ENCODE measurements at places on chromosomes 3 and 15. TPM values are rescaled to one million over a fixed set of nuclear protein-coding genes. Genes with fewer than 3 reads are reported as not detected.

- no peak for DNase-seq
Measured at GRCh38 chr15:25401501-25401900, 37.3 kb downstream of the UBE3A start.

DNA sequence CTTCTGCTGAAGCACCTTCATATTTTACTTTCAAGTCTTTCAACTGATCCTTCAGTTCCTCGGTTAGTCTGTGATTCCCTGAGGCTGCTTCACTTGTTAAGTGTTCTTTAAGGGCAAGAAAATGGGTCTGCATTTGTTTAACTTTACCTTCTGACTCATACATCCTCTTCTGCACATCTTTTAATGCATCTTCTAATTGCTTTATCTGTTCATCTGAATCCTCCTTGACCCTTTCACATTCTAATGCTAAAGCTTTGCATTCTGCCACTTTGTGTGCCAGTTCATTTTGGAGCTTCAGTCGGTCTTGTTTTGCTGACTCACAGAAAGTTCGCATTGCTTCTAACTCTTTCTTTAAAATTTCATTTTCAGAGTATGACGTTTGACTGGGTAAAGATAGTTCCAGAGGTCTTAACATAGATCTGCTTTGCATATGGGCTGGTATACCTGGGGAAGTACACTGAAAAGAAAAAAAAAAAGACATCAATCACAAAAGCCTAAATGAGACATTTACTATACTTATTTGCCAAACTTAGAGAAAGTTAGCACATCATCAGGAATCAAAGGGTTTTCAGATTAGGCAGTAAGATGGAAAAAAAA lies 94.3 kb downstream of the UACA start:
- no peak for DNase-seq

DNA sequence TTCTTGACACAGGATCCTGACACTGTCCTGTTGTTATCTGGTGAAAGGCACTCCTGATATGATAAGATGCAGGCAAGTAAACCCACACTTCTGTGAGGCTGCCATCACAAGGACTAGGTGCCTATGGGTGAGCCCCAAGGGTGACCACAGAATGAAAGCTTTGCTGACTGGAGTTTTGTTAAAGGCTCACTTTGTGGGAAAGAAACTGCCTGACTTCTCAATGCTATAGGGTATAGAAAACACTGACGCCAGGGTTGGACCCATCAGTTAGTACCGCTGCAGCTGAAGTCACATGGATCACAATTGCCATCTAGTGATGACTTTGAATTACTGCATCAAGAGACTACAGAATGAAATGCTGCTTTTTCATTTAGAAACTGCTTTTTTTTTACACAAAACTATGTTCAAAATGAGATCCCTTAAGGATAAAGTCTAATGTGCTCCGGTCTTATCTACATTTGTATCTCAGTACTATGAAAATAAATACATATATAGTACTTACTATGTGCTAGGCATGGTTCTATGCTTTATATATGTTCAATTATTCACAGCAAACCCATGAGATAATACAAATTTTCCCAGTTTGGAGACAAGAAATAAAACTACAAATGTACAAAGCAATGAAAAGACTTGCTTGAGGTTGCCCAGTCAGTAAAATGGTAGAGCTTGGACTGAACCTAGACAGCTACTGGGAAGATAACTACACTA lies 64.2 kb upstream of the CMSS1 start:
- DNase-seq, result no peak

DNA sequence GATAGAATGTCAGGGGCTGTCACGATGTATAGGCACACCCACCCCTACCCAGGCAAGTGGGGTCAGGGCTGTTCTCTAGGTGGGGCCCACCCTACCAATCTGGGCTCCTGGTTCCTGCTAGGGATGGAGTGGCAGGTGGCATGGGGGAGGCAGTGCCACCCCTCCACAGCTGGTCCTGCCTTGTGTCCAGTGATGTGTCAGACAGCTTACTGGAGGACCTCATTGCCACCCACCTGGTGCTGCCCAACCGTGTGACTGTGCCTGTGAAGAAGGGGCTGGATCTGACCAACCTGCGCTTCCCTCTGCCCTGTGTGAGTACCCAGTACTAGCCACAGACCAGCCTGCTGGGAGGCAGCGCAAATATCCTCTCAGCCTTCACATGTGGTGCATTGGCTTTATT lies 27.5 kb downstream of the ESYT3 start:
- DNase-seq, result no peak

DNA sequence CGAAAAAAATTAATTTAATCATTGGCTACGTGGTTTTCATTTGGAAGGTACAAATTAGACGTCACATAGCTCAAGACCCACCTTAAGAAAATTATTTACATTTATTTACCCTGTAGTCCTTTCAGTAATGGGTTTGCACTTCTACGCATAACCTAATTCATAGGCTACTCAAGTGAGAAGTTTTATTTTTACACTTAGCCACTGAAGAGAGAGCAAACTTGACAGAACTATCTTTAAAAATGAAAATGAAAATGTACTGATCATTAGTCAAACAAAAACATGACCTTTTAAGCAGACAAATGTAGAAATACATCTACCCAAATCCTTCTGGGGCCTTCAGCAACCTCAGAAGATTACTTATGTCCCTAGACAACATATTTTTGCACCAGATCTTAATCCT lies 269.4 kb upstream of the TTC14 start:
- DNase-seq, result no peak

DNA sequence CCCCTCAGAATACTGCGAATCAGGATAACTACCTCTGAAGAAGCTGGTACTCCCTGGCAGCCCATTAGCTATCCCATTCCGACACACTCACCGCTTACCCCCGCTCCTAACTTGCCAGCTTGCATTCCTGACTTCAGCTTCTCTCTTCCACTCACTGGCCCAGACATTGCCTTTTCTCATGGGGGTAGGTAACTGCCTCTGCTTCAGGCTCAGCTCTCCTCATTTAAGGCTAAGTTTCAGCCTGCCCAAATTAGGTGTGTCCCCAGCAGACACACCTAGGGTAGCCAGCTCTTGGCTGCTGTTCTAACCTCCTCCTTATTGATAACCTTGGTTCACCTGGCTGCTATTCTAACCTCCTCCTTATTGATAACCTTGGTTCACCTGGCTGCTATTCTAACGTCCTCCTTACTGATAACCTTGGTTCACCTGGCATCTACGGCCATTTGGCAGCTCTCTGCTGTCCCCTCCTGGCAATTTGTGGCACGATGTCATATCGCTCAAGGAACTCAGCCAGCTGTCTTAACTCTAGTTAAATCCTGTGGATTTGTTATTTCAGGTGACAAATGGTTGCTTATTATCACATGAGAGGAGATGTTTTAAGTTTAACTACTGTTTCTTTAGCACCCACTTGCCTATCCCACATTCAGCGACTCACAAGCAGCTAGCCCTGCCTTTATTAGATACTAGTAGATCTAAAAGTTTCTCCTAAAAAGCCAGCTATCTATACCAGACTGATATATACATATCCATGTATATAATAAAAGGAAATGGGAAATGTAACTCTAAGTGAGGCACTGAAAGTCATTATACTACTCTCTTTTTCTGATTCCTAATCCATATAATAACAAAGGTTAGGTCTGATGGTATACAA lies 106.5 kb upstream of the ACP3 start:
- no peak for DNase-seq

DNA sequence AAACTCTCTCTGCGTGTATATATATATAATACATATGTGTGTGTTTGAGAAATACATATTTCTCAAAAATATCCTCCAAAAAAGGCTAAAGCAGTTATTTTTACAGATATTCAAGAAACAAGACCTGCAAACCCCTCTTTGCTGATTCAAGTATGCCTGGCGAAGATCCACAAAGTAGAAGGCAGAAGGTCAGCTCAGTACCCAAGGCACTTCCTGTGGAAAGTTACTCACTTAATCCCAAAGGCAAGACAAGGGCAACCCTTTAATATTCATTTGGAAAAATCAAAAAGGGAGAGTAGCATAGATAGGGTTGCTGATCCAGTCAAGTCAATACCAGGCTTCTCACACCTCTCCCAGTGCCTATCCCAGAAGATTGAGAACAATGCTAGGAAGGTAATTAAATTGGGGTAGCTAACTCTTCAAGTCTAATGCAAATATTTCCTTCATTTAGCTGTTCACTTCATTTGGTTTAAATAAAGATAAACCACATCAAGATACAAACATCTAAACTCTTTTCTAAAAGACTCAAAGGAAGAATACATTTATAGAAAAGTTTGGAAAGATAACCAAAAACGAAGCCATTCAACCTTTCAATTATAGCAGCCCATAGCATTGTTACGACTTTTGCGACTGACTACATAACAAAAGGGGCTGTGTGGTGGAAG lies 7.2 kb downstream of the COX17 start:
- no peak for DNase-seq

DNA sequence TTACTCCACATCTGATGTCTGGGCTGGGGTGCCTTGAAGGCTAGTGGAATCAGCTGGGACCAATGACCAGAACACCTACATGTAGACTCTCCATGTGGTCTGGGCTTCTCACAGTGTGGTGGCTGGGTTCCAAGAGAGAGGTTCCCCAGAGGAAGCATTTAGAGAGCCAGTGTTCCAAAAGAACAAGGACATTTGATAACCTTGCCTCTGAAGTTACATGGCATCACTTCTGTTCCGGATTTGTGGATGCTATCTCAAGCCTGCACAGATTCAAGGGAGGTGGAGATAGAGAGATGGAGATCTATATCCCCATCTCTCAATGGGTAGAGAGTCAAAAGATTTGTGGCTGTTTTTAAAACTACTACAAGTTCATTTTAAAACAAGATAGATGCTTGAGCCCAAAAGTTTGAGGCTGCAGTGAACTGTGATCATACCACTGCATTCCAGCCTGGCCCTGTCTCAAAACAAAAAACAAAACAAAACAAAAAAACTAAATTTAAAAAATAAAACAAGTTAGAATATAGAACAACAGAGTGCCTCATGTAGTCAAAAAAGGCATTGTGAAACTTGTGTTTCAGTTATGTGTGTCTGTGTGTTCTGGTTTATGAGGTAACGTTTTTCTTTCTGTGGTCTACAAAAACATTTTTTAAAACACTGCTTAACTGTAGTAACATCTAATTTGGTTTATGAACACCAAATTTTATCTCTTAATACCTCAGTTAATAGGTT lies 44.8 kb downstream of the PDE8A start:
- no peak for DNase-seq

DNA sequence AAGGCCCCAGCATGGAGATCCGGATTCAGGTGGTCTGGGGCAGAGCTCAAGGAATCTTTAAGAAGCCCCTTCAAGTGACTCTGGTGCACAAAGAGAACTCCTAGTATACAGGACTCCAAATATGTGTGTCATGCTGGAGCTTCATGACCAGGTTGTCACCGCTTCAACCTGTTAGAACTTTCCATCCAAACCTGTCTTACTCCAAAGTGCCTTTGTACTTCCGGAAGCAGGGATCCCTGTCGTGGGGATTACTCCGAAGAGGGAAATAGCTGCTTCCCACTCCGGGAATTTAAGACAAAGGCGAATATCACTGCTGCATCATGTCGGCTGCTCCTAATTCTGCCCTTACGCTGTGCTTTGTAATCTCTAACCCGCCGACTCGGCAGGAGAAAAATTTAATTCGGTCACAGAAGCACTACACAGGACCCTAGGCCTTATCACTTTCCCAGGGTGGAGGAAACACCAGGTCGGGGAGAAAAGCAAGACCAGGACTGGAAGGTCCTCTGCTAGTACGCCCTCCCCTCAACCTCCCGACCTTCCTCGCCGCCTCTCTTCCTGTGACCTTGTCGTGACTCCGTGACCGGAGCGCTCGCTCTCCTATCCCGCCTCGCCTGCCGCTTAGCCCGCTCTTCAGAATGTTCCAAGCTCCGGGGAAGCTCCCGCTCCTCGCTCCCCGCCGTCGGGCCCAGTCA lies 730 bp downstream of the HIGD1A start:
- DNase-seq, result peak; percentile 2

DNA sequence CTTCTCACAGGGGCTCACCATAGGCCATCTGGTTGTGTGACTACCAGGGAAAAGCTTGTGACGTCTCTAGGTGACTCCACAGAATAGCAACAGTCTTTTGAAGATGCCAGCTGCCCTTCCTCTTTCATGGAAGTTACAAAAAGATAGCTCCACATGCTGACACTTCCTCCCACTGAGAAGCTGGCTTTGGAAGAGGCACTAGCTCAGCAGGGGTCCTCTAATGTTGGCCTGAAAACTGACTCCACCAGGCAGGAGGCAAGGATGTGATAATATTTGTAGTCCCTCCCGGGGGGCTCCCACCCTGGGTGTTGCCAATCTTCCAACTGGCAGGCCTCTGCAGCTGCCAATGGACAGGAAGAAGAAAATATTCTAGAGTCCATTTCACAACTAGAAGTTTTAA lies 343.5 kb downstream of the NEK10 start:
- DNase-seq, result no peak

DNA sequence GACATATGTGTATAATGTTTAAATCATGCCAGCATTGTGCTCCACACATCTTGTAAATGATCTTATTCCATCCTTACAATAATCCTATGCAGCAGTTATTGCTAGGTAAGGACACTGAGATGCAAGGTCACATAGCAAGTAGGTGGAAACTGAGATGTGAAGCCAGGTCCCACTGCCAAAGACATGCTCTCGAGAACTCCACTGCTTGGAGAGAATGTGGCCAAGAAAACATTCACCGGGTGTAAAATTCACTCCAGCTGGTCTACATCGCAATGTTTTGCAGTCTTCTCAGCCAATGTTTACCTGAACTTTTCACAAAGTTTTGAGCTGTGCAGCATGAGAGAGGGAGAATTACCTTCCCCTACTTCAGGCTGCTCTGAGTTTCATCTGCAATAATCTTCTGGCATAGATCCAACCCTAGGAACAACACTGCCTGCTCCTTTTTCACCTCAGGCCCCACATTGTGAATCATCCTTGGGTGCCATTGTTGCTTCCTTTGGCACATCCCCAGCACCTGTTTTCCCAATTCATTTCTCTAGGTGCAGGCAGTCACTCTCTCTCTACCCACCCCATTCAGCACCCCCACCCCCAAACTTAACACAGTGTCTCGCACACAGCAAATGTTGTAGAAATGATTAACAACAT lies 53.5 kb upstream of the PRTG start:
- DNase-seq, result no peak

DNA sequence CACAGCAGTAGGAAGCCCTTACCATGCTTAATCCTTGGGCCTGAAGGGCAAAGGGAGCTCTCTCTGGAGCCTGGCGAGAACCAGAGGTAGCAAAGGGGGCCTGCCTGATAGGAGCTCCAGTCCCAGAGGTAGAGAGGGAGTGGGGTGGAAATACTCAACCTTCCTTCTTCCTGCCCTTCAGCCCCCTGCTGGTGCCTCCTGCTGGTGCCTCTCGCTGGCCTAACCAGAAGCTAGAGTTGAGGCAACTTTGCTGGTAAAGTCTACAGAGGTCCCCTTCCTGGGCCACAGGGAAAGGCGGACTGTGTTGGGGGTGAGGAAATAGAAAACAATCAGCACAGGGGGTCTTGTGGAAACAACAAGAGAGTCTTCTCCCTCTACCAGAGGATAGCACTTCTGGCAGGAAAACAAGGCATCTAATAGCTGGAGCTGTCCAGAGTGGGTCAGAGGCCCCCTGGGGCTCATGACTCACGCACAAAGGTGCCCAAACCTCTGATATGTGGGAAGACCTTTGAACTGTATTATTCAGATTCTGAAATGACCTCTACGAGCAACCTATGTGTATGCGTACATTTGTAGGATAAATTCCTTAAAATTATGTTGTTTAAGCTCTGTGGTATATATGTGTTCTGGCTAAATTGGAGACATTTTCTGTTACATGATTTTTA lies 133.9 kb downstream of the LRRC28 start:
- DNase-seq, result no peak

UPK1B gene
- not detected for total RNA-seq

Measured in CD8-positive, alpha-beta memory T cell (primary cell).